ENCODE measurements at places on chromosomes 3 and 15.

- peak; percentile 90 for DNase-seq
These were observed 27.0 kb upstream of the SFMBT1 start for GRCh38 chr3:53072653-53073552.

- no peak for DNase-seq
These were observed 136.9 kb upstream of the PFN2 start for GRCh38 chr3:150107429-150108175.

DNA sequence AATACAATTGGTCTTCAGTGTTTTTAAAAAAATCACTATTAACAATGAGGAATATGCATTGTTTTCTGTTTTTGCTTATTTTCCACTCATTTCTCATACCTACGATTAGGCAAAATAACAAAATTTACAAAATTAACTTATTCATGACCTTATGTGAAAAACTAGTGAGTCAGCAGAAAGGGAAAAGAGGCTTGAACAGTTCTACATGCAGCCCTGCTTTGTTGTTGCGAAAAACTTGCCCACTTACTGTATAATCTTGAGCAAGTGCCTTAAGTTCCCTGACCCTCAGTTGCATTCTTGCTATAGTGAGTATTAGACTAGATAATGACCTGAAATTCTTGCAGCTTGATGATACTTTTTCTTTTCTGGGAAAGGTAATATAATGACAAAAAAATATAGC lies 551.1 kb upstream of the BCHE start:
- DNase-seq = no peak

GRCh38 chr3:129967761-129968160 lies 6.8 kb upstream of the TRH start:
- DNase-seq = no peak

DNA sequence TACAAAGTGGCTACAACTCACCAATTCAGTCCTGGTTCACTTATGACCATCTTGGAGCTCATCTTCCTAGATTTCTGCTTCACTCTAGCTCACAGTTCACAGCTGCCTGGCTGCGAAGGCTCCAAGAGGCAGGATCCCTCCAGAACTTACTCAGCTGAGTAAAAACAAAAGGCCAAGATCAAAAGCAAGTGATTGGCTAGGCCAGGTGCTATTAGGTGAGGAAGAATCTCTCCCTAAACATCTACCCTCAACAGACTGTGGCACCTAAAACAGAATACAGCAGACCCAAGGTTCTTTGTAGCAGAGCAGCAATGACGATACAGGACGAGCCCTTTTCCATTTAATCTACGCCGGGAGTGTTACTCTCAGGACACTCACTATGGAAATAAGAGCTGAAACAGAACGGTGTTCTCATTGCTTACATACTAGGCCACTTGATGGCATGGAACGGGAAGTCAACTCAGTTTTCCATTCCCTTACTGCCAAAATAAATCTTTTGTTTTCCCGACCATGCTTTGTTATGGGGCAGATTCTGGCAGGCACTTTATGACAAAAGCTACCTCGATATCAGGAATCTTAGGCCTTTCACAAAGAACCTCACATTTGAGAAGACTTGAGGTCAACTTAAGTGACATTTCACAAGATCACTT lies 901 bp downstream of the ICE2 start:
- DNase-seq = no peak

- no peak for DNase-seq
These were observed 48.7 kb downstream of the PRICKLE2 start for GRCh38 chr3:64176461-64176996.

DNA sequence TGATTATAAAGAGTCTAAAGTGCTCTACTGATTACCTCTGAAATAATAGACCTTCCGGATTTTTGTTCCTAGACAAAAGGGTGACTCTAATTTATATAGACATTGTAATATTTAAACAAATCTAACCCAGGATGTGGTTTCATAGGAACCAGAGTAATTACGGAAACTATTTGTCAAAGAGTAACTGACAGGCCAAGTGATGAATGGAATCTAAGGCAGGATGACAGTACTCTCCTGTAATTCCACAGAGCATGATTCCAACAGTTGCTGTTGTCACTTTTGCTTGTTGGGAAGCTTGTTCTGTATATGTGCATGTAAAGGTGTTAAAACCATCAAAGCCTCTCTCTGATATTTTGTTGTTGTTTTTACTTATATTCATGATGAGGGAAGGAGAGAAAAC lies 1141.0 kb downstream of the IGSF11 start:
- DNase-seq = no peak

GRCh38 chr3:52228266-52228665 lies 2.8 kb upstream of the TLR9 start:
- DNase-seq = no peak

DNA sequence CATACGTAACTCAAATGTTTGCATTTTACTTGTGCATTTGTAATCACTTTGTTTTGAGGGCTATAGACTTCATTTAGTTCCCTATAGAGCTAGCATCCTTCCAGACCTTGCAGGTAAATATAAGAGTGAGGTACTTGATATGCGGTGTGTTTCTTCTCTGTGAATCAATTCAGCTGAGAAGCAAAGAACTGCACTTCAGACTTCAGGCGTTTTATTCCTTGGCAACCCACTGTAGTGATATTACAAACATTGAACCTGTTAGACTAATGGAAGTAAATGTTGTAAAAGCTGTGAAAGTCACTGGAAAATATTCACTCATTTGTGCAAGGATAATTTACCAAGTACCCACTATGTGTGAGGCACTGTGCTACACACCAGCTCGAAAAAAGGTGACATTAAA lies 94.1 kb upstream of the CHL1 start:
- no peak for DNase-seq

GRCh38 chr15:69298697-69299441 lies at the start of gene PAQR5:
Gene PAQR5 (plus strand): TSS chr15:69298912. CDS start chr15:69360081, 61,169 bp downstream.
- no peak for DNase-seq

DNA sequence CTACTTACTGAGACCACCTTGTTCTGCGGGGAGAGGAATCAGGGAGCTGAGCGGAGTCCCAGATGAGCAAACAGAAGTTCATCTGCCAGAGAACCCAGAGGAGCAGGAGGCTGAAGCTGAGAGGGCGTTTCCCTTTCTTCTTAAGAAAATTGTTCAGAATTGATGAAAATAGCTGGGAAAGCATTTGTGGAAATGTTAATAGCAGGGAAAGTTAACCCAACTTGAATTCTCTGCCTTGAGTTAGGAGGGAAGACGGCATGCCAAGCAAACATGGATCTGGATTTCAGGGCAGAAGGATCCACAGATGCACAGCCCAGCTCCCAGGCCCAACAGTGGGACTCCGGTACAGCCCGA lies 23.2 kb downstream of the CRABP1 start:
- DNase-seq = no peak

DNA sequence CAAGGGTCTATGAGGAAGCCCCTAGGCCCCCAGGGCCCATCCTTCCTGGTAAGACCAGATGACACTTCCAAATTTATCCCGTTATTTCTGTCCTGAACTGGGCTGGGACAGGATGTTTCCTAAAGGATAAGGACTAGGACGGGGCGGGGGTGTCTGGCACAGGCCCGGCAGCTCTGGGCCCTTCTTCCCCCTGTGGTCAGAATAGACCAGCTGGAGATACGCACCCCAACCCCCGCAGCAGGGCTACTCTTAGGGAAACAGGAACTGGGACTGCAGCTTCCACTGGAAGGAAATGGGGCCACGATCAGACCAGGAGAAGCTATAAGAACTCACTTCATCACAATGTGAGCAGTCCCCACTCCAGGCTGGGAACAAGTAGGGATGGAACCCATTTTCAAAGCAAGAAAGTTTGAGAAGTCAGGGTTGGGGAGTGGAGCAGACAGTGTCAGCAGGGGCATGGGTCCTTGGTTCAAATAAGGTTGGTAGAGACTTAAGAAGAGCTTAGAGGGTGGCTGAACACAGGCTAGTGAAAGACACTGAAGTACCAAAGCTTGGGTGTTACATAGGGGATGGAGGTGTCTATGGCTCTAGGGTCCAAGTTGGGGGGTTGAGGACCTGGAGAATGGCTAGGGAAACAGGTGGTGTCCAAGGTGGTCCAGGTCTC lies 1.1 kb downstream of the NCKIPSD start:
- no peak for DNase-seq

DNA sequence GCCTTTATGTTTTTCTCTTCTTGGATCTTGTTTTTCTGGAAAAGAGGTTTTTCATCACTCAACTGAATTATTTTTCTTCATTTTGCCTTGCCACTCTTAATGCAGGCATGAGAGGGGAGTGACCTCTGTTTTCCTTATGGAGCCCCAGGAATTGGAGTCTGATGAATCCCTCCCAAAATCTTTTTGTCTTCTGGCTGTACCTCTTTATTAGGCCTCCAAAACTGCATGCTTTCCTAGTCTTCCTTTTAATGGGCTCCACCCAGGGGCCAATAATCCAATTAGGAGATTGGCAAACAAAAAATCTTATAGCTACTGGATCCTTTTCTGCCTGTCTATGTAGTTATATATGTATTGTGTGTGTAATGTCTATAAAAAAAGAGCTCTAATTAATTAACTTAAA lies 192.4 kb upstream of the PEX5L start:
- no peak for DNase-seq

GRCh38 chr3:54087581-54088410 lies 34.6 kb upstream of the CACNA2D3 start:
- DNase-seq = no peak

DNA sequence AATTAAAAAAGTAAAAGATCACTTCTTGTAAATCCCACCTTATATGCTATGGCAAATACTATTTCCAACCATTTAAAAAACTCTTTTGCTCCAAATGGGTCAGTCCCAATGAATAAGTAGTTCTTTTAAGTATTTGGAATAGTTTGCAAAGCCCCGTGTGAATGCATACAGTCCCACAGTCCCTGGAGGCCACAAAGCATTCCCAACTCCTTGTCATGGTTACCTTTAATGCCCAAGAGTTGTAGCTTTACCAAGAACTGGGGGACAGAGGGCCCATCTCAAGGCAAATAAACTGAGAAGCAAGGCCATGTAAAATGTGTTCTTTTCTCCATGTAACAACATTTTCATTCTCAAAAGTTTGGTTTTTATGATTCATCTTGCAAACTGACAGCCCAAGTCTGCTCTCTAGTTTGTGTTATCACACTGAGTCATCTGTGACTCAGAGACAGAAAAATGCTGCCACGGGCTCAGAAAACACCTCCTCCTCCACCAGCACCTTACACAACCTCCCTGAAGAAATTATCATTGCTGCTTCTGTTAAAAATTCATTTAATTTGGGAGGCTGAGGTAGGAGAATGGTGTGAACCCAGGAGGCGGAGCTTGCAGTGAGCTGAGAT lies 336.2 kb downstream of the ERC2 start:
- no peak for DNase-seq

DNA sequence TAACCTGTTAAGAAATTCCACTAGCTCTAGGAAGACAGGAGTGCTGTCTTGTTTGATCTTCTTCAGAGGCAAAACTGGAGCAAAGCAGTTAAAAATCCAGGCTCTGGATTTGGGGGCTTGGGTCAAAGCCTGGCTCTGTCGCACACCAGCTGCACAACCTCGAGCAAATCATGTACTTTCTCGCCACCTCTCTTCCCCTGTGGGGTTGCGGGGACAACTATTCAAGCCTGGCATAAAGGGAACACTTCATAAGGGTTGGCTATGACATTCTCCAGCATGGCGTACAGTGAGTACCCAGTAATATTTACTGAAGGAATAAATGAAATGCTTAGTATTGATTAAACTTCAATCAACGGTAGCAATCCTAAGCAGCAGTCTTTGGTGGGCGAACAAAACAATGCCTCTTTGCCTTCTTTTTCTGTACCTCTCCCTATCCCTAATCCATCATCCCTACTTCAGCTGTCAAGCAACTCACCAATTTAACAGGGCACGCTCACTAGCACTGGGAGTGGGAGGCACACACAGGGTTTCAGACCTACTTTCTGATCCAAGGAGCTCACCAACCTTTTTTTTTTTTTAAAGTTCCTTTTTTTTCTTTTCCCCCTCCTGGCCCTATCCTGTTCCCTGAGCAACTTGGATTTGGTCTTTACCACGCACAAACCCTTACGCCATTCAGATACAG lies 33.0 kb downstream of the GNB5 start:
- DNase-seq = no peak

- DNase-seq = no peak
These were observed 33.1 kb downstream of the RBP2 start for GRCh38 chr3:139443186-139443585.

GRCh38 chr3:10841100-10841499 lies 25.1 kb downstream of the SLC6A11 start:
- DNase-seq = no peak

DNA sequence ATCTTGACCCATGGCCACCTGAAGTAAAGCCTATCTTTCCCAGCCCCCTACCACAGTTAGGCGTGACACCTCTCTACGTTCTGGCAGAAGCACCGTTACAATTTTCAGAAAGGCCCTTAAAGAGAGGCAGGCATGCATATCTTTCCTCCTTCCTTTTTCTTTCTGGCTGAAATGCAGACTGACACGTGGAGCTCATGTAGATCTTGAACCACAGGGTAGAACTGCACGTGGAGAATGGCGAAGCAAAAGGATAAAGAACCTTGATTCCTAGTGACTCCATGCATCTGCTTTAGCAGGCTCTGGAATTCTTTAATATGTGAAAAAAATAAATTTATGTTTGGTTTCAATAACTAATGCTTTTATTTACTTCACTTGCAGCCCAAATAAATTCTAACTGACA lies 166.6 kb downstream of the CPNE4 start:
- no peak for DNase-seq

DNA sequence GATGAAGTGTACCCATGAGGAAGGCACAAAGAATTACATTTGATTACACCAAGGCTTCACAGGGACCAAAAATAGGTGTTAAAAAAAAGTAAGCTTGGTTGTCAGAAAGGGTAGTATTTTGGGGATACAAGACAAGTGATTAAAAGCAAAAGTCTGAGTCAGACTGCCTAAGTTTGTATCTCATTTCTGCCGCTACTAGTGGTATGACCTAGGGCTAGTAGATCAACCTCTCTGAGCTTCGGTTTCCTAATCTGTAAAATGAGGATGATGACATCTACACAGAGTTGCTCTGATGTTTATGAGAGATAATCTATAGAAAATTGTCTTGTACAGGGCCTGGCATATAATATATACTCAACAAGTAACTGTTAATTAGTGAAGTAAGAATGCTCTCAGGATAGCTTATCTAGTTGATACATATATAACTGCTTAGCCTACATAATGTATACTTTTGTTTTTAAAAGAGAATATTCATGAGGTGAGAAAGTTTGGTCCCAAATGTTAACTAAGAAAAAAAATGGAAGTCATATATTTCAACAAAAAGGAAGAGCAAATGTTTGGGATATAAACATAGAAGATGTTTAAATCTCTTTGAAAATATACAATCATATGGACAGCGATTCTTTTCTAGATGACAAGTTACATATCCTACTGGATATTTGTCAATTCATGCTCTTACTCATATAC lies 163.0 kb upstream of the SLC2A2 start:
- DNase-seq = no peak

DNA sequence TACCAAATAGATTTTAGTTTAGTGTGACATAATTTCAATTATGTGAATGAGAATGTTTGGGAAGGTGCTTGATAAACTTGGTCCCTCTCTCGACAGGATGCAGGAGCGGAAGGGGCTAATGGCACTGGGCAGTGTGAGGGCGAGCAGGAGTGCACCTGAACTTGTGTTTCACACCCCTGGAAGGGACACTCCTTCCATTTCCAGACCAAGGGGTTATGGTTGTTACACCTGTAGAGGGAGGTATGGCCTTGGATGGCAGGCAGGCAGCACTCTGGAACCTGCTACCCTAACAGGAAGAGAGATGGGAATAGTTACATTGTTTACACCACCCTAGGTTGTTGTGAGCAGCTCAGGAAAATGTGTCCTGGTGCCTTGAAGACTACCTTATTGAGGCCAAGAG lies 22.1 kb downstream of the SYNM start:
- DNase-seq = no peak

Data from Peyer's patch (tissue), 4 donors.